ENCODE measurements at places on chromosomes 6 and 20. TPM values are rescaled to one million over a fixed set of nuclear protein-coding genes. Genes with fewer than 3 reads are reported as not detected.

Gene NOL4L
- total RNA-seq: 12.2 TPM

Gene MCHR2
- not detected for total RNA-seq

Gene BIRC7
- total RNA-seq: not detected

GRCh38 chr20:3603108-3603507 lies 60.1 kb downstream of the GFRA4 start:
- DNase-seq: no peak
- H3K27ac ChIP-seq: no peak overlapping the region
- no peak overlapping the region for H3K4me3 ChIP-seq
- H3K4me1 ChIP-seq: no peaks in the 10 kb centered on the region
- H3K36me3 ChIP-seq: no peaks in the 10 kb centered on the region

GRCh38 chr6:10516953-10517352 lies 4.2 kb upstream of the GCNT2 start:
- H3K27me3 ChIP-seq: no peaks in the 10 kb centered on the region
- H3K4me3 ChIP-seq: no peak overlapping the region
- no peak overlapping the region for H3K27ac ChIP-seq
- no peaks in the 10 kb centered on the region for H3K36me3 ChIP-seq
- H3K4me1 ChIP-seq: no peaks in the 10 kb centered on the region

Gene PLN
- total RNA-seq: 194 TPM

DNA sequence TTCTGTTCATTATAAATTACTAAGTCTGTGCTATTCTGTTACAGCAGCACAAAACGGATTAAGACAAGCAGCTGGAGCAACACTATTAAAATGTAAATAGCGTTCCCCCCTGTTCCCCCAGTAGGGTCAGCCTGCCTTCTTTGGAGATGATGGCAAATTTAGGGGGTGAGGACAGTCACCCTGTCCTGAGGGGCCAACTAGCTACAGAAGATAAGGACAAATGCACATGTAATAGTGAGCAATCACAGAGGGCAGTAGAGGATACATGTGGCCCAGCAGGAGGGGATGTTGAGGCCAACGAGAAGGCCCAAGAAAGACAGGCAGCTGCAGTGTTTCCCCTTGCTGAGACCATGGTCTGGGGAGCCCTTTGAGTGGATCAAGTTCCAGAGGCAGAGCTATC lies 266.7 kb upstream of the CDYL start:
- H3K36me3 ChIP-seq: no peaks in the 10 kb centered on the region
- no peak overlapping the region for H3K27ac ChIP-seq
- H3K4me1 ChIP-seq: no peaks in the 10 kb centered on the region
- no peak overlapping the region for H3K4me3 ChIP-seq
- no peaks in the 10 kb centered on the region for H3K27me3 ChIP-seq
- no peak for DNase-seq

DNA sequence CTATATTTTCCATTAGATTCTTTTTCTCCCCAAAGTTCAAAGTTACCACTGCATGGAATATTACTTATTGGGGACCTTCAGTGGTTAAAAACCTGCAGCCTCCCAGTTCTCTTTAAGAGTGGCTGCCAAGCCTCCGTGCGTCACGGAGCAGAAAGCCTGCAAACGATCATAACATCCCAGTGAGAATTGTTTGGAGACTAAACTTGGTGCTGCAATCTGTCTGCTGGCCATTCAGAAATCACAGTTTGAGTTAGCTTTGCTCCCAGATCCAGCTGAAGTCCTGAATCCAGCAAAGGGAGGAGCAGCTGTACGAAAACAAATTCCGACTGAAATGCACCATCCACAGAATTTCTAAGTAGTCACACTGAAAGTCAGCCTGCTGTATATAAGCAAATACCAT lies 213.5 kb upstream of the PDE10A start:
- H3K27ac ChIP-seq: peak overlapping the region; percentile 71
- H3K4me1 ChIP-seq: peaks cover 3% of the 10 kb centered on the region
- DNase-seq: peak; percentile 76
- no peaks in the 10 kb centered on the region for H3K36me3 ChIP-seq

- DNase-seq: peak; percentile 57
- no peaks in the 10 kb centered on the region for H3K27me3 ChIP-seq
- H3K36me3 ChIP-seq: no peaks in the 10 kb centered on the region
- no peak overlapping the region for H3K4me3 ChIP-seq
- H3K4me1 ChIP-seq: peaks cover 8% of the 10 kb centered on the region
These were observed 1.6 kb upstream of the UCKL1 start for GRCh38 chr20:63957690-63958441.

GRCh38 chr6:19102936-19103335 lies 715.8 kb downstream of the RNF144B start:
- no peaks in the 10 kb centered on the region for H3K36me3 ChIP-seq
- no peak overlapping the region for H3K27ac ChIP-seq
- no peaks in the 10 kb centered on the region for H3K4me1 ChIP-seq
- H3K4me3 ChIP-seq: no peak overlapping the region
- H3K27me3 ChIP-seq: no peaks in the 10 kb centered on the region
- DNase-seq: no peak

- no peak for DNase-seq
- no peaks in the 10 kb centered on the region for H3K36me3 ChIP-seq
- H3K4me1 ChIP-seq: no peaks in the 10 kb centered on the region
- no peak overlapping the region for H3K27ac ChIP-seq
- H3K27me3 ChIP-seq: no peaks in the 10 kb centered on the region
- H3K4me3 ChIP-seq: no peak overlapping the region
These were observed 197.8 kb downstream of the HAO1 start for GRCh38 chr20:7742479-7742878.

DNA sequence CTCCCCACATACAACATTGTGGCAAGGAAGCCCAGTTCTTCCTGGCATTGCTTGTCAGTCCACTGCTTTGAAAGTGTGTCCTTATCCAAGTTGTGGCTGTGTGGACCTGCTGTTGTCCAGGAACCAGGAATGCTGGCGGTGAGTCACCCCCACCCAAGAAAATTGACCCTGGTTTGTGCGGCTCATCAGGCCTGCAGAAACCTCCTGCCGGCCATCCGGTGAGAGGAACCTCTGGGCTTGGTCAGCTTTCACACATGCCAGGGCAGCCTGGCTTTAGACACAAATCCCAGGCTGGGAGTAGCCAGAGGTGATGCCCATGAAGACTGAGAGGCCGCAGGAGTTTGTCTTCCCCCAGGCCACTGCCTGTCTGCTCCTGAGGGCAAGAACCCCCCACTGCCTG lies 223.6 kb downstream of the TTLL2 start:
- no peak for DNase-seq
- no peak overlapping the region for H3K4me3 ChIP-seq
- H3K27me3 ChIP-seq: no peaks in the 10 kb centered on the region

GRCh38 chr6:168737481-168737880 lies 296.5 kb downstream of the SMOC2 start:
- no peaks in the 10 kb centered on the region for H3K36me3 ChIP-seq
- H3K27me3 ChIP-seq: no peaks in the 10 kb centered on the region
- no peak for DNase-seq

Gene SFT2D1
- total RNA-seq: 35.8 TPM

GRCh38 chr6:112881027-112881426 lies 533.9 kb downstream of the RFPL4B start:
- no peak for DNase-seq
- no peaks in the 10 kb centered on the region for H3K36me3 ChIP-seq
- H3K4me3 ChIP-seq: no peak overlapping the region

GRCh38 chr6:94751641-94752329 lies 825.5 kb upstream of the MANEA start:
- H3K27me3 ChIP-seq: no peaks in the 10 kb centered on the region
- no peaks in the 10 kb centered on the region for H3K4me1 ChIP-seq
- no peak for DNase-seq
- no peak overlapping the region for H3K4me3 ChIP-seq
- H3K27ac ChIP-seq: no peak overlapping the region

DNA sequence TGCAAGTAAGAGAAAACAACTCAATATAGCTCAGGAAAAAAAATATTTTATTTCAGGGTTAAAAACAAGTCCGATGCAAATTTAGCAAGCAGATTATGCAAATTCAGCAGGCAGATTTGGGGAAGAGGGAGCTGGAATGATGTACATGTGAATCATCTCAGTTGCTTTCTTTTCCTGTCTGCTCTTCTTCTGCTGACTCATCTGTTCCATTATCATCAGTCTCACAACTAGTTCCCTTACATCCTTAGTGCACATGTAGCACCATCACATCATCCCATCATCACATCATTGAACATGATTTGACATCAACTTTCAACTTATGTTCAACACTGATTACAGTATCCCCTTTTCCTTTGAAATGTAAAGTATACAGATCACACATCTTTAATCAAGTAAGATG lies 11.5 kb upstream of the DEFB113 start:
- H3K27ac ChIP-seq: no peak overlapping the region
- no peaks in the 10 kb centered on the region for H3K4me1 ChIP-seq
- no peaks in the 10 kb centered on the region for H3K27me3 ChIP-seq

GRCh38 chr6:136644597-136644952 lies 94.4 kb upstream of the MAP7 start:
- H3K27ac ChIP-seq: peak overlapping the region; percentile 1
- H3K36me3 ChIP-seq: no peaks in the 10 kb centered on the region
- H3K4me1 ChIP-seq: peaks cover 4% of the 10 kb centered on the region

- no peak overlapping the region for H3K4me3 ChIP-seq
- DNase-seq: no peak
- H3K4me1 ChIP-seq: no peaks in the 10 kb centered on the region
- no peak overlapping the region for H3K27ac ChIP-seq
These were observed 409.6 kb downstream of the GRIK2 start for GRCh38 chr6:101803136-101803535.

Gene MAFB
- total RNA-seq: 26.5 TPM

Gene CRISP3
- total RNA-seq: not detected

Gene MYBL2
- not detected for total RNA-seq

Gene THBS2
- 95.6 TPM for total RNA-seq

Gene TP53TG5
- total RNA-seq: not detected

- peak overlapping the region; percentile 17 for H3K27ac ChIP-seq
- H3K4me3 ChIP-seq: no peak overlapping the region
These were observed 11.8 kb downstream of the ENPP1 start for GRCh38 chr6:131819572-131820124.

Gene ARMH2
- total RNA-seq: not detected

DNA sequence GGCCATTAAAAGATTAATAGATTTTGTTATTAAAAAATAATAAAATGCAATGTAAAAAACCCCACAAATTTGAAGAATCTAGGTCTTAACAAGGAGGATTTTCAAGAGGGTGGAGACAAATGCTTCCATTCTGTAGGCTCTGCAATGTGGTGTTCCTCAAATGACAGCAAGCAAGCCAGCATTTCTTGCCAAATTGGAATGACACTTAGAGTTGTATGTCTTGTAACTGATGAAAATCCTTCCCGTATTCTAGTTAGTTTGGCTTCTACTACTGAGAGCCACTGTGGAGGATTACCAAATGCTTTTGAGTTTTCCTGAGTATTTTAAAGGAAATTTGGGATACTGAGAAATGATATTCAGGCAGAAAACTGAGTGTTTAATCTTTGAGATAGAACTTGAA lies 1225.5 kb upstream of the CITED2 start:
- no peaks in the 10 kb centered on the region for H3K27me3 ChIP-seq
- H3K4me3 ChIP-seq: no peak overlapping the region
- DNase-seq: no peak
- H3K36me3 ChIP-seq: no peaks in the 10 kb centered on the region

Gene MMP24
- 0.51 TPM for total RNA-seq

DNA sequence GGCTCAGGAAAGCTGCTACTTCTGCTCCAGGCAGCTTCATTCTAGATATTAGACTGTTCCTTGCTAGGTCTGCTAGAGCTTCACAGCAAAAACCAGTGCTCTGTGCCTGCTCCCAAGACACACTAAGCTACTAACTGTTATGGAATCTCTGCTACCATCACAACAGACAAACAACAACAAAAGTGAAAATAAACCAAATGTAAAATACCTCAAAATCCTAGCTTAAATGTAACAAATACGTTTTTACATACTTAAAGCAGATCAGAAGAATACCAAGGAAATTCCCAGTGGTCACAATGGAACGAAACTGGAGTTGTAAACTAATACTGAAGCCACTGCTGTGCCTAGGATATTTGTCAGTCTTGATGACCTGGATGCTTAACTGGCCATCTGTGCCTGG lies 84.6 kb upstream of the EZR start:
- H3K4me1 ChIP-seq: no peaks in the 10 kb centered on the region
- H3K4me3 ChIP-seq: no peak overlapping the region
- H3K27me3 ChIP-seq: no peaks in the 10 kb centered on the region
- H3K36me3 ChIP-seq: no peaks in the 10 kb centered on the region

Gene FHL5
- 4.5 TPM for total RNA-seq

DNA sequence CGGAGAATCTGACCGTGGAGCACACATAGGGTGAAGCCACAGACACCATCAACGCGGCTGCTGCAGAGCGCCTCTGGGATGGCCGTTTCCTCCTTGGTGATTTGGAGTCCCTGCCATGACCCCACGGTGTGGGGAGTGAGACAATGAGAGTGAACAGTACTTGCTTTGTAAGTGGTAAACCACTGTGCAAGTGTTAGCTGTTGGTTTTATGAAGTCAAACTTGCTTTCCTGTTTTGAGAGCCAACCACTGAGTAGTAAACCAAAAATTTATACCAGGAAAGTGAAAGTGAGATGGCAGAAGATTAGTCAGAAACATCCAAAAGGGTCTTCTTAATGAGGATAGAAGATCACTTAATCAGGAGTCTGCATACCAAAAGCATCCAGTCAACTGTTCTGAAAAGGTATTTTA lies 160.7 kb downstream of the FOXC1 start:
- no peaks in the 10 kb centered on the region for H3K4me1 ChIP-seq
- no peak for DNase-seq
- no peak overlapping the region for H3K27ac ChIP-seq
- no peak overlapping the region for H3K4me3 ChIP-seq

DNA sequence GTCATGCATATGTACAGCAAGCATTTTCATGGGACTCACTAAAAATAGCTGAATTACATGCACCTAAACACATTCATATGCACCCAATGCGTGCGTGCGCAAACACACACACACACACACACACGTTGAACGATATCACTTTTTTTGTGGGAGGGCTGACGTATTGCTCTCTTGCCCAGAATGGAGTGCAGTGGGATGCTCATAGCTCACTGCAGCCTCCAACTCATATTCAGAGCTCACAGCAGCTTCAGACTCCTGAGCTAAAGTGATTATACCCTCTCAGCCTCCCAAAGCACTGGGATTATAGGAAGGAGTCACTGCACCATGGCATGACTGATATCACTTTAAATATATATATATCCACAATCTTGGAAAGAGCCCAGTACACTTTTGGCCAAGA lies 620.4 kb upstream of the MANEA start:
- no peak overlapping the region for H3K27ac ChIP-seq
- H3K36me3 ChIP-seq: no peaks in the 10 kb centered on the region
- H3K4me3 ChIP-seq: no peak overlapping the region
- H3K4me1 ChIP-seq: no peaks in the 10 kb centered on the region
- H3K27me3 ChIP-seq: no peaks in the 10 kb centered on the region

- H3K36me3 ChIP-seq: no peaks in the 10 kb centered on the region
- no peak for DNase-seq
- no peak overlapping the region for H3K27ac ChIP-seq
- H3K4me3 ChIP-seq: no peak overlapping the region
- no peaks in the 10 kb centered on the region for H3K27me3 ChIP-seq
These were observed 441.2 kb upstream of the DEFB115 start for GRCh38 chr20:30816182-30816645.

Gene PPP1R16B
- total RNA-seq: 12.0 TPM

- peak overlapping the region; percentile 94 for H3K27ac ChIP-seq
- H3K36me3 ChIP-seq: no peaks in the 10 kb centered on the region
- peaks cover 7% of the 10 kb centered on the region for H3K4me1 ChIP-seq
- no peaks in the 10 kb centered on the region for H3K27me3 ChIP-seq
- H3K4me3 ChIP-seq: peak overlapping the region; percentile 88
These were observed 717 bp downstream of the MRPL14 start for GRCh38 chr6:44126320-44127149.

- H3K27ac ChIP-seq: no peak overlapping the region
- H3K4me1 ChIP-seq: no peaks in the 10 kb centered on the region
- no peak for DNase-seq
- H3K4me3 ChIP-seq: no peak overlapping the region
- H3K36me3 ChIP-seq: no peaks in the 10 kb centered on the region
- H3K27me3 ChIP-seq: no peaks in the 10 kb centered on the region
These were observed 169.0 kb downstream of the FUT9 start for GRCh38 chr6:96184798-96185197.

Gene CCND3
- 53.8 TPM for total RNA-seq
